ENCODE measurements at places on chromosomes 6 and 20.

DNA sequence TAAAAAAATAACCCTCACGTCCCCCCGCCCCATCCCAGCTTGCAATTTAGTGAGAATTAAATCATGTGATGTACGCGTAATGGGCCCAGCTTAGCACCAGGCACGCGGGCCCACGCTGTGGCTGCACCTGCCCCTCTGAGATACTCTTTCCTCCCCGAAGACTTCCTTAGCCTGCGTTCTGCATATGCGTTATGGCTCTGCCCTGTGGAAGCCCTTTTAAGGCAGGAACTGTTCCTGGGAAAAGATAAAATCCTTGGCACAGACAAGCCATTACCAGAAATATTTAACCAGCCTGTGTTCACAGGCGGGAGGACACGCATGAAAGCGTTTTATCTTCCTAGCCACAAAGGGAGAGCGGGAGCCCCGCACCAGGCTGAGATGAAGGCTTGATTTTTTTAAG lies 311.0 kb downstream of the LRFN2 start:
- no peak for DNase-seq

- no peak for DNase-seq
These were observed 244.8 kb upstream of the TENT5A start for GRCh38 chr6:81997090-81997926.

GRCh38 chr6:108653949-108654348 lies 93.2 kb downstream of the FOXO3 start:
- no peak for DNase-seq

- DNase-seq: no peak
These were observed 152.1 kb upstream of the RIMS1 start for GRCh38 chr6:71733970-71734899.

GRCh38 chr20:50266293-50267040 lies 75.8 kb downstream of the CEBPB start:
- DNase-seq: no peak

DNA sequence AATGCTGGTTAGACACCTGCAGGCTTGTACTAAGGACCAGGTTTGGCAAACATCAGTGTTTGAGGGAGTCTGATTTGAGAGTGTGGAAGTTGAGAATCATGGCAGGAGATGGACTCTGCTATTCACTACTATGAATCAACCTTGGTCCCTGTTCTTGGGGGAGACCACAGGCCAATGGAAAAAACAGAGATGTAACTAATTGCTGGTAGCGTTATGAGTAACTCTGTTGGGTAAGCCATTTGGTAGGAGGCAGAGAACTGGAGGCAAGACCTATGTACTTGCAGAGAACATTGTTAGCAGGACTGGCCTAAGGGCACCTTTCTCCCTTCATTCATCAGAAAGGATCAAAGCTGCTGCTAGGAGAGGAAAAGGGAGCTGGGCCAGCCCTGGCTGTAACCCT lies 8.3 kb upstream of the WFDC2 start:
- no peak for DNase-seq

- no peak for DNase-seq
These were observed 5.0 kb downstream of the CEP162 start for GRCh38 chr6:84222426-84222825.
